ENCODE measurements at places on chromosomes 13 and 19.
A peak's percentile ranks its signal among the peaks of the same experiment; 100 is the strongest.

DNA sequence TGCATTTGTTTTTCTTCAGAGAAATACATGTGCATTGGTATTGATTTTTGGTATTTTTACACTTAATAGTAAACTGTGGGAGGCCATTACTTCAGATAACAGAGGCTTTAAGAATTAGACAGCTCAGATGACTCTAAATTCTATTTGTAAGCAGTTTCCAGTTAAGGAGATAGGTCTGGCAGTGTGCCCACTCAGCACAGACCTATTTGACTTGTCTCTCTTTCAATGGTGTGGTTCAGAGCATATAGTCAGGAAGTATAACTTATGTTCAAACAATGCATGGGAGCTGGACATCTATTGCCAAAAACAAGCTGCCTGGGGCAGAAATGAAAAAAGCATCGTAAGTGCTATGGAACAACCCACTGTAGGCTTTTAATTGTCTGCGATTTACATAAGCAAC lies 370.7 kb downstream of the HS6ST3 start:
- no peak for DNase-seq

GRCh38 chr13:48230541-48230940 lies 2.5 kb upstream of the ITM2B start:
- DNase-seq: no peak

DNA sequence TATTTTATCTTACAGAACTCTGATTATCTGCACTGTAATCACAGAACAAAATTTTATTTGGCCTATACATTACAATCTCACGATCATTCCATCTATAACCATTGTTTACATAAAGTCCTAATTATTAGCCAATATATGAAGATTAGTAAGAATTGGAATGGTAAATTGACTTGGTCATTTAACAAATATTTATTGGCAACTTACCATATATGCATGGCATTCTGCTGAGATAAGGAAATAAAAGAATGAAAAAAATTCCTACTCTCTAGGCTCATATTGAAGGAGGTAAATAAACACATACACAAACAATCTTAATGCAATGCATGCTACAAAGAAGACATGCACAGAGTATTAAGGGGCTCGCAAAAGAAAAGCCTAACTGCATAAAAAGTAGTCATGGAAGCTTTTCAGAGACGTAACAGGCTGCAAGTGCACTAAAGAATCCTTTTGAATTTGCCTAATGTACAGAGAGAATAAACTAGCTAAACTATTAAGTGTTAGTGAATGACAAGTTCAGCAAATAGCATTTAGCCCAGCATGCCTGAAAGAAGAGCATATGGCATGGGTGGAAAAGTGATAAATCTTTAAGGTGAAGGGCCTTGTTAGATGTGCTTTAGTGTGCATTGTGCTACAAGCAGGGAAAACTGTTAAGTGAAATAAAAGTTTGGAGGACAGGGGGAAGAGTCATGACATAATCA lies 1131.1 kb downstream of the PCDH9 start:
- no peak for DNase-seq

GRCh38 chr13:20397896-20398295 lies 127.8 kb downstream of the CRYL1 start:
- no peak for DNase-seq

DNA sequence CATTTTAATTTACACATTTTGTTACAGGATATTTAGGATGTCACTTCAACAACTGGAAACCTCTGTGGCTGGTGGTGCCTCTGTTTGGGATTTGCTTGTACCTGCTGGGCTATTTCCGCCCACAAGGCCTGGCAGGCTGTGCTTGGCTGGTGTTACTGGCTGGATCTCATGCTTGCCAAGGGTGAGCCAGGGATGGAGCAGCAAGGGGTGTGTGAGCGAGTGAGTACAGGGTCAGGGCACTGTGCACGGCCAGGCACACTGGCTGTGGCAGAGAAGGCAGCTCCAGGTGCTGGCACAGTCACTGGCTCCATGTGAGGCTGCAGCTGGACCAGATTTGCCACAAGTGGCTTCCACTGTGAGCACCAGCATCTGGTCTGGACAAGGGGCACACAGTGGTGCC lies 1254.8 kb downstream of the SLITRK5 start:
- no peak for DNase-seq

- DNase-seq: no peak
These were observed 5.4 kb downstream of the LINGO3 start for GRCh38 chr19:2302319-2303210.

GRCh38 chr19:53988981-53989380 lies 2.5 kb upstream of the CACNG6 start:
- DNase-seq: no peak

GRCh38 chr13:74289861-74290773 lies 155.9 kb upstream of the KLF12 start:
- peak; percentile 84 for DNase-seq

- no peak for DNase-seq
These were observed 17.4 kb downstream of the PPFIA3 start for GRCh38 chr19:49136771-49137171.

- DNase-seq: no peak
These were observed 384.8 kb downstream of the SLC7A1 start for GRCh38 chr13:29210676-29211075.

DNA sequence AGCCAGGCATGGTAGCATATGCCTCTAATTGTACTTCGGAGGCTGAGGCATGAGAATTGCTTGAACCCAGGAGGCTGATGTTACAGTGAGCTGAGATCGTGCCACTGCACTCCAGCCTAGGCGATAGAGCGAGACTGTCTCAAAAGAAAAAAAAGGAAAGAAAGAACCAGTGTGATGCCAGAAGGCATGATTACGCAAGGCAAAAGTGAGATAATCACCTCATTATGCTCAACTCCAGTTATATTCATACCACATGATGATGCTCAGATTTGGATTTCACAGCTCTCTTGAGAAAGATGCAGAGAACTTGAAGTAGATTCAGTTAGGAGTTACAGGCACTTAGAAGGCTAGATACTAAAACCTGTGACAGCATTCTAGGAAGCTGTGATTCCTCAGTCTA lies 21.8 kb downstream of the RCBTB1 start:
- DNase-seq: no peak

DNA sequence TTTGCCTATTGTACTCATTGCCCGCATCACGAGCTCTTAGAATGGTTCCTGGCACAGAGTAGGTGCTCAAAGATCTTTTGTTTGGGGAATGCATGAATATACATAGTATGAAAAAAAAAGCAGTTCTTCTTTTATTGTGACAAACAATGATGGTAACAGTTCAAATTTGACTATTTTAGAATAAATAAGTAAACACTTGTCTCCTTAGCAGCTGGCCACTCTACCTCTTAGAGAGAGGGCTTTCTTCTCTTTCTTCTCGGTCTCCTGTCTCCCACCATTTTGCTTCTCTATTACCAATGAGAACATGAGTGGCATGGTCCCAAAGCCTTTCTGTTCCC lies 639 bp upstream of the SLAIN1 start:
- no peak for DNase-seq

DNA sequence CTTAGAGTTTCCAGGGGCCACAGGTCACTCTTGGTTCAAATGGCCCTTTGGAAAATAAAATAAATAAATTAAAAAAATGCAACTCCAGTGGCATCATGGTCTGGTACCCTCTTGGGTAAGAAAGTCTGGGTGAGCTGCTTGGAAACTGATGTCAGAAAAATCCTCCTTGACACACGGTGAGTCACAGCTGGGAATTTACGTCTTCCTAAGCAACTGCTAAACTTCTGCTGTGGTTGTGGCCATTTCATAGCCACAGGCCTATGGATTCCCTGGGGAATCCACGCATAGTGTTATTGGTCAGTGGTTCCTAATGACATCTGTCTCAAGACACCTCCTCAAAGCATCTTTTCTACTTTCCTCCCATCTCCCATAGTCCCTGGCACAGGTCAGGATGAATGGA lies 220.8 kb downstream of the COG6 start:
- no peak for DNase-seq

DNA sequence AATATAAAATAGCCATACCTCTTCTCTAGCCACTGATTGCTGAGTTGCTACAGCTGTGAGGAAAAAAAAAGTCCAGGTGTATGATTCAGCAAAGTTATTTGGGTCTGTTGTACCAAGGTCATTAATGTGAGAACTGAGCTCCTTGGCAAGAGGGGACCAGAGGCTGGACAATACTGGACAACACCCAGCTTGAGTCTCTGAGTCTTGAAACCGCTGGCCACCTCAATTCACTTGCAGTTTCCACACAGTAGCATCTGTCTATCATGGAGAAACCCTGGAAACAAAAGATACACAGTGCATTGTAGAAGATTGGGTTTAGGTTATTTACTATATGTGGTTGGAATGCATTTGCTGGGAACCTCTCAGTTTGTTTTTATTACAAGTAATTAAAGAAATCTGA lies 60.4 kb downstream of the WDFY2 start:
- DNase-seq: no peak

DNA sequence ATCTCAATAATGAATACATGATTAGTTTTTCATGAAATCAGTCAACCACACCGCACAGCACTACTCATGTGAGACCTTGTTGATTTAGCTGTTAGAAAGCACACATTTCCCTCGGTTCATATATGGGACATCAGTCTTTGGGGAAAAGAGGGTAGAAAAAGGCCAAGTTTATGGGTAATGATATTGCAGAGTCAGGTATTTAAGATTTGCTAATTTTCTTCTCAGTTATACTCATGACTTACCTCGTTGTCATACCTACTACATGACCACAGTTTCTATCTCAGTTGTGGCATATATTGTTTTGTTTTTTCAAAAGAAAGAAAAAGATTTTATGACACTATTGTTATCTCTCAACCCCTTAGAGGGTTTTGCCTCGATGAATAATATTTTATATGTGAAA lies 165.6 kb downstream of the POU4F1 start:
- no peak for DNase-seq

- no peak for DNase-seq
These were observed 24.2 kb downstream of the BTBD2 start for GRCh38 chr19:1991018-1991913.

DNA sequence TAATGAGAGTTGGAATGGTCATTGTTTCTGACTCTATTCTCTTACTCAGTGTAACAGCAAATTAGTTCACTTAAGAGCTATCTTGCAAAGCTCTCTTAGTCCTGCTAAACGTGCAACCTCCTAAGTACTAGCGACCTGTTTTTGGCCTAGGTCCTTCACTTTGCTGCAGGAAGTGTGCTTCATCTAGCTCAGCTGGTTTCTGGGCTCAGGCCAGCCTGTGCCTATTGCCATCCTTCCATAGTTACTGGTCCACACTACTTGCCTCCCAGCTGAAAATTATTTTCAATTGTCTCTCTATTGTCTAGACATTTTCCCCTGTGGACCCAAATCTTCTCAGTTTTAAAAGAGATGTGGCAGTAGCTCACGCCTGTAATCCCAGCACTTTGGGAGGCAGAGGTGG lies 561.3 kb downstream of the FGF9 start:
- no peak for DNase-seq

DNA sequence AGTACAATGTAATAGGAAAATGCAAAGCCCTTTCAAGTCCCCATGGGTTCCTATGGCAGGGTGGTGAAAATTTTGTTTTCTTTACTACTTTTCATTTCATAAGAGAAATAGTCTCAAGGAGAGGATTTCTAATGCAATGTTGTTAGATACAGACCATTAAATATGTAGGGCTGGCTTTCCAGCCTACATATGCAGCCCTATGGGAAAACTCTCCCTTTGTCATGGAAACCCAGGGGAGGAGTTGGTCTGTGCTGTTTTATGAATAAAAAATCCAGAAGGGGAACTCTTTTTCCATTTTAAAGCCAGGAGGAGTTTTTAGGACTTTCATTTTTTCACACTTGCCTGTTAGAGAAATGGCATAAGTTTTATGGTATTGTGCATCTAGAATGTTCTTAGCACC lies 119.6 kb downstream of the DCT start:
- DNase-seq: no peak

- DNase-seq: no peak
These were observed 68.2 kb downstream of the CACNA1A start for GRCh38 chr19:13437919-13438618.

GRCh38 chr13:27619728-27620376 lies 477 bp downstream of the LNX2 start:
- peak; percentile 39 for DNase-seq

- no peak for DNase-seq
These were observed 19.1 kb downstream of the KLF12 start for GRCh38 chr13:74115133-74115532.

- no peak for DNase-seq
These were observed 14.5 kb upstream of the KLK4 start for GRCh38 chr19:50925734-50926133.

- DNase-seq: no peak
These were observed 215.5 kb upstream of the HTR2A start for GRCh38 chr13:47112205-47112902.
